ENCODE measurements at places on chromosomes 2 and 18.

GRCh38 chr2:67627456-67628207 lies 230.5 kb downstream of the ETAA1 start:
- no peak for DNase-seq

GRCh38 chr2:207126724-207127308 lies 38.9 kb downstream of the KLF7 start:
- no peak for DNase-seq

DNA sequence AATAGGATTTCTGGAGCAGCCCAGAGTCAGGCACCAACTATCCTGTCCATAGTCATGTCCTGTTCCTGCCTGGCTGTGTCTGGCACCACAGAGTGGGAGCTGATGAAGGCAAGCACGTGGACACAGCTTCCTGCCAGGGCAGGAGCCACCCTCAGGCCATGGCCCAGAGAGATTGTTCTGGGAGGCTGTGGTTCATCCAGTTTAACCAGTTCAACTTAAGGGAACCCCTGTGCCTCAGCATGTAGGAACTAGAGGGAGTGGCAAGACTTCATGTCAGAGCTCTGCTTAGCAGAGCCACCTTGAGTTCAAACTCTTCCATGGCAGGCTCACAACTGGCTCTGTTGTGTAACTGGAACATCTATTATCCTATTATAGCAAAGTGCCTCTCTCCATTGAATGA lies 73.2 kb upstream of the NCKAP5 start:
- peak; percentile 81 for DNase-seq

GRCh38 chr2:62713837-62714236 lies 8.3 kb downstream of the EHBP1 start:
- DNase-seq, result no peak

- DNase-seq, result no peak
These were observed 66.4 kb downstream of the MCFD2 start for GRCh38 chr2:46849046-46849715.
